ENCODE measurements at places on chromosomes 3 and 15.

DNA sequence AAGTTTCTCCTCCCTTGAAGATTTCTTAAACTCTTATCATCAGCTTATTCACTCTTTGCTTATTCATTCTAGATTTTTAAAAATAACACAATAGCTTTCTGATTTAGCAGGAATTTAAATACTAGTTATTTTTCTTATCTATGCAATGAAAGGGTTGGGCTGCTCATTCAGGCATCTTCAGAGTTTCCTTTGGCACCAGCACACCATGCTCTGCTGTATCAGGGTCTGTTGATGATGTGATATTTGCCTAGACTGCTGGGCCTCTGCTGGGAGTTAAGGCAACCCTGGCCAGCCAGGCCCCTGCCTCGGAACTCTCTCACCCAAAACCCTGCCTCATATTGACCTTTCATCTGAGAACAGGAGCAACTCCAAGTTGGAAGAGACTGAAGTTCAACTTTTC lies 35.0 kb downstream of the DRD3 start:
- no peak for DNase-seq

- no peak for DNase-seq
These were observed 75.8 kb downstream of the COL8A1 start for GRCh38 chr3:99714146-99714545.

GRCh38 chr15:91473894-91474545 lies 374.0 kb downstream of the SV2B start:
- no peak for DNase-seq

GRCh38 chr3:54936561-54936960 lies 8.7 kb upstream of the LRTM1 start:
- DNase-seq: no peak

DNA sequence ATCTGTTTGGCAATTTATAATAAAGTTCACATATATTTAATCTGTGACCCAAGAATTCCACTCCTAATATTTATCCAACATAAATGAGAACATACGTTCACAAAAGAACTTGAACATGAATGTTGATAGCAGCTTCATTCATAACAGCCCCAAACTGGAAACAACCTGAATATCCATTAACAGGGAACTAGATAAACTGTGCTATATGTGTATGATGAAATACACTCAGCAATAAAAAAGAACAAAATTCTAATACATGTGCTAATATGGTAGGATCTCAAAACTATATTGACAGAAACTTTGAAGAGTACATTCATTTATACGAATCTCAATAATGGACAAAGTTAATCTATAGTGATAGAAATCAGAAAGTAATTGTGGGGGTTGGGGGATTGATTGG lies 5.1 kb upstream of the BHLHE40 start:
- DNase-seq: no peak

- peak; percentile 78 for DNase-seq
These were observed 39.3 kb downstream of the PLD1 start for GRCh38 chr3:171770689-171771620.
